Activated T-cell treated with anti-CD3 and anti-CD28 coated beads, Interleukin-2, amount 50 U/mL, for 48 hours (primary cell): ENCODE measurements at places on chromosomes 13 and 19.

- DNase-seq, result no peak
Measured at GRCh38 chr19:46885411-46885810, 24.6 kb downstream of the ARHGAP35 start.

GRCh38 chr13:62512194-62513141, 1096.8 kb upstream of the PCDH20 start:
- peak; percentile 18 for DNase-seq

DNA sequence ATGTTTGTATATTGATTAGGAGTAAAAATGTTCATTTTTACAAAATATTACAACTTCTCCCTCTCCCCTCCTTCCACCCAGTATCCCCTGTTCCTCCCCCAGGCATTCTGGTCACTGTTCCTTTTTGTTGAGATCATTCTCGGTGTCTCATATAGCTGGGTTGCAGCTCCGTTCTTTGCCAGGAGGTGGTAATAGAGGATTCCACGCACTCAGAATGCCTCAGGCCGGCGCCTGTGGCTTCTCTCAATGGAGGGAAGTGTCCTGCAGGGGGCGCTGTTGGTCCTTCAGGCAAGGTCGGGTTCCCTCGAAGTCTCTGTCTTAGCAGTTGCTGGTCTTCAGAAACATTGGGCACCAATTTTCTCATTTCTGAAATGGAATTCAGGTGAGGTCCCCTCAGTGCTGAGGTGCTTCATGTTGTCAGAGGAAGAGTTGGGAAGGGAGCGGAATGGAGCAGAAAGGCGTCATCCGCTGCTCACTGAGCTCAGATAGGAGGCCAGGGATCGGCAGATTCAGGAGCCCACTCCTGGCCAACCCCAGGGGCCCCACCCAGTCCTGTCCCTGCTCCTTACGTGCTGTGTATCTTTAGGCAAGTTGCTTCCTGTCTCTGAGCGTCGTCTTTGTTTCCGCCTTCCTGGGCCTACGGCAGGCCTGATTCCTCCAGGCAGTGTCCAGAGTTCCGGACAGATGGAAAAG, 10.3 kb upstream of the GARIN5A start:
- DNase-seq, result peak; percentile 86

- no peak for DNase-seq
Measured at GRCh38 chr19:12093777-12094176, 29.2 kb downstream of the ZNF844 start.

DNA sequence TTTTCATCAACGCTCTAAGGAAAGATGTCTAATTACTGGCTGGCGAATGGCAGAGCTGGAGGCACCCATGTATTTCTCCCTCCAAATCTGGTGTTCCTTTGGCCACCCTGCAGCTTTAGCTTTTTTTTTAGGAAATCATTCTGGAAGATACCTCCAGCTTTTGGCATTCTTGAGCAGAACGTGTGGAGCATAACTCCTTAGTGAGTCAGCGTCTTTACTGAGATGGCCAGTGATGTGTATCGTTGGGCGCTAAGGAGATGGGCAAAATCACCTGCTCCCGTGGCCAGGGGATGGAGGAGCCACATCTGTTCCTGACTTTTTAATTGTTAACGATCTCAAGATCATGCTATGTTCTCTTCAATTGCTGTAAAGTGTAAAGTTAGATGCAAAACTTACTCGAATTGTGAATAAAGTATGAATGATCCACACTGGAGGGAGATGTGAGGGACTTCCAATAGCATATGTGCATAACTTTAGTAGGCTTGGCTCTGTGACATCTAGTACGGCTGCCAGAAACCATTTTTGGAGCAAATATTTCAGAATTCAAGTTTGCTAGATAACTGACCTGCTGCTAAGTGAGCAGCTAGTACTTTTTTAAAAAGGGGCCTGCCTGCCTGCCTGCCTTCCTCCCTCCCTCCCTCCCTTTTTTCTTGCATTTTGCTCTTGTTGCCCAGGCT, 24.4 kb upstream of the C1QTNF9 start:
- DNase-seq, result no peak

- no peak for DNase-seq
Measured at GRCh38 chr19:6358003-6358402, 3.3 kb upstream of the CLPP start.

DNA sequence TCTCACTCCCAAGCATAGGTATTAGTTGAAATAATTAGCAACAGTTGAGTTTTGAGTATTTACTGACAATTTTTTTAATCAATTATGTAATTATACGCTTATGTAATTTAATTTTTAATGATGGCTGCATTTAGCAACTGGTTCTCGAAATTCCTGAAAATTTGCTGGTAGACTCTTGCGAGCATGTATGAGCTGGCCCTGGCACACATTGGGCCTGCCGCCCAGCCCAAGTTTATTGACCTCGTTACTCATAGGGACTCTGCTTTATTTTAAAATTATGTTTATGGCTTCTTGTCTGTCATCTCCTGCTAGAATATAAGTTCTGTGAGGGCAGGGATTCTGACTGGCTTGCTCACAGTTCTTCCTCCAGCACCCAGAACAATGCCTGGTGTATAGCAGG, 6.7 kb downstream of the KLK14 start:
- DNase-seq, result no peak

DNA sequence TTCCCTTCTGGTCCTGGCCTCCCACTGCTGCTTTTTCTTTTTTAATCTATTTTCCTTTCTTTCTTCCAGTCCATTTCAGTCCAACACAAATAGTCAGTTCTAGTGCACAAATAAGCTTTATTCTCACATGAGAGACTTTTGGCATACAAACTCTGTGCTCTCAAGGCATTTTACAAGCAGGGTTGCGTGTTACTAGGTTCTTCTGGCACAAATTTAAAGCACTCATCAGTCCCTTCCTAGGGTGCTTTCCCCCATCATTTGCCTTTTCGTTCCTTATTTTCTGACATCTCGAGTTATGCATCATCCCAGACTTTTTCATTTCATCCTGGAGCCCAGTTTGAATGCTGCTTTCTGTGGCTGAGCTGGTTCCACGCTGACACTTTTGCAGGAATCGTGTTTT, 29.8 kb upstream of the IL17D start:
- no peak for DNase-seq

DNA sequence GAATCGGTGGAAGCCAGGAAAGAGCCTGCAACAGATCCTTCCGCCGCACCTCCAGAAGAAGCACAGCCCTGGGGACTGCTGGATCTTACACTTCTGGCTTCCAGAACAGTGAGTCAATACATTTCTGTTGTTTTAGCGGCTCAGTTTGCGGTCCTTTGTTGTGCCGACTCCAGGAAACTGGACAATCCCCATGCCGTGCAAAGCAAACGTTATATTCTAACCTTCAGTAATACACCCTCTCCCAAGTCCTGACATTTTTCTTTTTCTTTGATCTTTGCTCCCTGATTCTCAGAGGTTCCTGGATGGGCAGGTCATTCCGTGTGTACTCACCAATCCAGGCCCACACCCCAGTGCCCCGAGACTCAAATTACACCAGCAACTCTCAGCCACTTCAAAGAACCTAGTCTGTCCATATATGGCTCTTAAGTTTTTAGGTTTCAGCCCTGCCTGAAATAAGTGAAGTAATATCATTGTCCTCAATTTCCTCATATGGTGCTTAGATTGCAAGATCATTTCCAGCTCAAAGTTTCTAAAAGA, 387.1 kb upstream of the SGCG start:
- no peak for DNase-seq

DNA sequence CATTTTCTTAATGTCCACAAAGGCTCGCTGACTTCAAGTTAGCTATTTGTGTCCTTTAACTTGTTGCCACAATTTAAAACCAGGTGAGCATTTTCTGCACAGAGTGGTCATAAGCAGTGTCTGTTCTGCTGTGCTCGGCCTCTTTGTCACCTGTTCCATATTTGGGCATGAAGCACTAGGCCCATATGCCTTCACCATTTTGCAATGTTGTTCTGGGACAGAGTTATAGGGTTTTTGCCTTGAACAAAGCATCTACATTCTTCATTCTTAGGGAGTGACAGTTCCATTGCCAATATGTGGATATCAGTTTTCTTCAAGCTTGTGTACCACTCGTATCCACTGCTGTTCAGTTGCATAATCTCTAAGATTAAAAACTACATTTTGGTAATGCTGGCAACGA, 56.1 kb downstream of the LRCH1 start:
- DNase-seq, result no peak

DNA sequence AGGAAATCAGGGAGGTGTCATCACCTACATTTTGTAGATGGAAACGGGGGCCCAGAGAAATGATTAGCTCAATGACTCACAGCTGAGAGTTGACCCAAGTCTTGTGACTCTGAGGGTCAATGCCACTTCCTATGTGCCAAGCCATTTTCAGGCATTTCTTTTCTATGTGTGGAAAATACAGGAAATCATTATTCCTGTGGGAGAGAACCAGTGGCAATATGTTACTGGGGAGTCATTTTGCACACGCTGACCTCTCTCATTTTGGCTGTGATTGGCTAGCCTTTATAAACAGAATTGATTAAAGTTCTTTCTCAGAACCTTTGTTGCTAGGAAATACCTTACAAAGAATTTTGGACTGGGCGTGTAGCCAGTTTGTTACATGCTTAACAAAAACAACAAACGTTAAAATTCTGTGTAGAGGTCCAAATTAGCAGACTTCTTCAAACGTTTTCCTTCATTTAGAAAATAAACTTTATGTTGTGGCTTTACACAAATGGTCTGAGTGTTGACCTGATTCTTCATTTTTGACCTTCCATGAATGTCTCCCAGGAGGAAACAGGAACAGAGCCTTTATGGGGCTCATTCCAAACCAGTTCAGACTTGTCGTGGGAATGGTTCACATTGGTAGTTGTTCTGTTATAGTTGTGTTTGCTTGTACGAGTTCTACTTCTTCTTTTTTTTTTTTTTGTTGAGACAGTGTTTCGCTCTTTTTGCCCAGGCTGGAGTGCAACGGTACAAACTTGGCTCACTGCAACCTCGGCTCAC, 11.4 kb downstream of the PCCA start:
- DNase-seq, result no peak

DNA sequence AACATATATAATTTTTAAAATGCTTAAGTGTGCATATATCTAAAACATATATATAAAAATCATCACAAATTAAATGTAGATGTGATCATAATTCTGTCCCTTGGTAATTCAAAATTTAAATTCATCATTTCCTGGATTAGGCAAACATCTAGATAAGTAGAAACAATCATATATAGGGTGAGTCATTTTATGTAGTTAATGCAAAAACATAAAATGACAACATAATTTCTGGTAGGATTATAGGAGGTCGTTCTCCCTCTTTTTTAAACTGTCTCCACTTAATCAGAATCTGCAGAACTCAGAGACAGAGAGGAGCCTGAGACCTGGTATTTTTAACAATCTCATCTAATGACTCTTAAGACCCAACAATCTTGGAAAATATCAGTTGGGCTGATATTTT, 333.4 kb downstream of the KCTD12 start:
- no peak for DNase-seq

DNA sequence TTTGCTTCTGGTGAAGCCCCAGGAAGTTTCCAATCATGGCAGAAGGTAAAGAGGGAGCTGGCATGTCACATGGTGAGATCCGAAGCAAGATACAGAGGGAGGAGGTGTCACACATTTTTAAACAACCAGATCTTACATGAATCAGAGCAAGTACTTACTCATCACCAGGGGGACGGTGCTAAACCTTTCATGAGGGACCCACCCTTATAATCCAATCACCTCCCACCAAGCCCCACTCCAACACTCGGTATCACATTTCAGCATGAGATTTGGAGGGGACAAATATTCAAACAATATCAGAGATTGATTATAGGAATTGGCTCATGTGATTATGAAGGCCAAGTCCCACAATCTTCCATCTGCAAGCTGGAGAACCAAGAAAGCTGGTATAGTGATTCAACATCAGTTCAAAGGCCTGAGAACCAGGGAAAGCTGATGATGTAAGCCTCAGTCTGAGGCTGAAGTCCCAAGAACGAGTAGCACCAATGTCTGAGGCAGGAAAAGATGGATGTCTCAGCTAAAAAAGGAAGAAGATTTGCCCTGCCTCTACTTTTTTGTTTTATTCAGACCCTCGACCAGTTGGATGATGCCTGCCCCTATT, 58.6 kb upstream of the WDFY2 start:
- DNase-seq, result no peak

DNA sequence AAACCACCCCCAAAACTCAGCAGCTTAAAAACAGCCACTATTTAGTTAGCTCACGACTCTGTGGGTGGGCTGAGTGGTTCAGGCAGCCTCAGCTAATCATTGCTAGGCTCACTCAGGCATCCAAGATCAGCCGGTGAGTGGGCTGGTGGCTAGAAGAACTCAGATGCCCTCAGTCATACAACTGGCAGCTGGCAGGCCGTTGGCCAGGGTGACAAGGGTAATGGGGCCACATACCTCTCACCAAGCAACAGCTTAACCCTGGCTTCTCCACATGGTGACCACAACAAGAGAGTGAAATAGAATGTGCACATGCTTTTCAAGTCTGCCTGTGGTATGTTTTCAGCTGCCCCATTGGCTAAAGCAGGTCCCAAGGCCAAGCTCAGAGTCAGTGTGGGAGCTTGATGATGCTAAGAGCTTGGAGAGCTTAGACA, 435.4 kb upstream of the TSHZ3 start:
- DNase-seq, result no peak

DNA sequence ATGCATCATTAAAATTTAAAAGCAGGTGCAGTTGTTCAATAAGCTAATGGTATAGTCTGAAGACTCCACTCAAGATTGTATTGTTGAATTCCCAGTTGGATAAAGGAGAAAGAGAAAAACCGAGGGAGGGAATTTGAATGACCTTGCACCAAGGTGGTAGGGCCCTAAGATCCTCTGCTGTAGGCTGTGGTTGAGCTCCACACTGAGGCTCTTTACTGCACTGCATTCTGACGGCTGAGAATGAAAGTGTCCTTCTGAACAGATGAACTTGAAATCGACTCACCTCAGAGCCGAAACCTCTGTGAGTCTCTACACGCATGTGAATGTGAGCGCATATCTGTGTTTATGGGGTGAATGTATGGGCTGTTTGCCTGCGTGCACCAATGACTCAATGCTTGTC, 388.9 kb upstream of the DACH1 start:
- DNase-seq, result no peak

- DNase-seq, result no peak
Measured at GRCh38 chr13:75774176-75774575, 138.0 kb downstream of the LMO7 start.

GRCh38 chr13:32446773-32447465, 19.0 kb upstream of the N4BP2L1 start:
- DNase-seq, result no peak

- DNase-seq, result no peak
Measured at GRCh38 chr13:113954046-113954835, 19.6 kb downstream of the C13orf46 start.

DNA sequence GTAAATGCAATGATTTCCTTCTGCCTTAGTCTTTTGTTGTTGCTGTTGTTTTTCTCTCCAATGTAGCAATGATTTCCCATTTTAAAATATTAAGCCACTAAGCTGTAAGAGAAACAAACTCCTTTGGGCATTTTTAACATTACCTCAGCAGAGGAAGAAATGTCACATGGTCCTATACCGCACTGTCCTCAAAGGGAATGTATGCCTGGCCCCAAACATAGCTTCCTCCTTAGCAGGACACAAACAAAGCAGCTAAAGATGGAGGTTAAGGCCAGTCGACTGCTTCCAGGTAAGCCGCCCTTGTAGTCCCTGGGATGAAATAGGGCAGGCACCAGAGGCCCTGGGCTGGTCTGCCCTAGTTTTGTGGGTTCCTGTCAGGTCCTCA, 249.0 kb downstream of the TSHZ3 start:
- no peak for DNase-seq
